ENCODE measurements at places on chromosomes 7 and 10. TPM values are rescaled to one million over a fixed set of nuclear protein-coding genes. Genes with fewer than 3 reads are reported as not detected.

Gene GDF2
- not detected for total RNA-seq

Gene HMX3
- total RNA-seq, result not detected

Gene TAS2R41
- not detected for total RNA-seq

Gene TMEM184A
- total RNA-seq, result 0.36 TPM

Gene PRKAR2B
- total RNA-seq, result 21.8 TPM

Gene SORCS3
- 0.03 TPM for total RNA-seq

Gene GHRHR
- total RNA-seq, result not detected

Gene TRPV5
- total RNA-seq, result not detected

Gene FGFR2
- 0.36 TPM for total RNA-seq

Gene ACHE
- 0.49 TPM for total RNA-seq

Gene TMEM196
- total RNA-seq, result not detected

Gene ANXA8
- total RNA-seq, result not detected

Gene SCART1
- total RNA-seq, result 0.36 TPM

Gene WASHC2C
- 30.3 TPM for total RNA-seq

Gene EGR2
- 0.52 TPM for total RNA-seq

Gene INSYN2A
- not detected for total RNA-seq

Gene APBB1IP
- 2.6 TPM for total RNA-seq

Gene SFTPA1
- not detected for total RNA-seq

Gene SPDYE2B
- not detected for total RNA-seq

Gene FAM237B
- total RNA-seq, result not detected

Gene SORBS1
- 896 TPM for total RNA-seq

Gene LEP
- 0.14 TPM for total RNA-seq

Gene ERVW-1
- total RNA-seq, result not detected

Gene HIPK2
- total RNA-seq, result 127 TPM

Gene ZNF727
- 3.1 TPM for total RNA-seq

Gene GOLGA7B
- 0.60 TPM for total RNA-seq

Gene FEZF1
- not detected for total RNA-seq

Gene RELN
- total RNA-seq, result 0.44 TPM

Gene TFR2
- 0.25 TPM for total RNA-seq

Gene C1QL3
- not detected for total RNA-seq

Gene KLHDC10
- total RNA-seq, result 27.0 TPM

Gene AKR1D1
- total RNA-seq, result not detected

Gene CPA4
- not detected for total RNA-seq

Gene JAKMIP3
- 1.7 TPM for total RNA-seq

Gene UTF1
- total RNA-seq, result not detected

Gene AS3MT
- 17.2 TPM for total RNA-seq

Gene PLAC9
- 34.3 TPM for total RNA-seq

Gene ABCA13
- not detected for total RNA-seq

Gene AGAP5
- 3.3 TPM for total RNA-seq

Gene NEURL1
- total RNA-seq, result 0.14 TPM

Gene PAX4
- not detected for total RNA-seq

Gene KCNH2
- 94.1 TPM for total RNA-seq

Gene LRRC61
- 4.3 TPM for total RNA-seq

Gene POLL
- 16.7 TPM for total RNA-seq

Gene WNT16
- total RNA-seq, result not detected

Gene GRID2IP
- not detected for total RNA-seq

Gene CFAP69
- total RNA-seq, result 3.8 TPM

Gene RABGEF1
- total RNA-seq, result 17.4 TPM

Gene CRPPA
- 8.3 TPM for total RNA-seq

Gene ZNF138
- total RNA-seq, result 5.1 TPM

Gene CYP3A7
- total RNA-seq, result not detected

Gene SKIDA1
- 2.7 TPM for total RNA-seq

Gene TEX47
- not detected for total RNA-seq

Gene ARHGAP22
- 3.8 TPM for total RNA-seq

Gene GRM3
- total RNA-seq, result not detected

Gene TNS3
- total RNA-seq, result 40.6 TPM
